T follicular helper cell (primary cell): ENCODE measurements at places on chromosomes 5 and 9.

DNA sequence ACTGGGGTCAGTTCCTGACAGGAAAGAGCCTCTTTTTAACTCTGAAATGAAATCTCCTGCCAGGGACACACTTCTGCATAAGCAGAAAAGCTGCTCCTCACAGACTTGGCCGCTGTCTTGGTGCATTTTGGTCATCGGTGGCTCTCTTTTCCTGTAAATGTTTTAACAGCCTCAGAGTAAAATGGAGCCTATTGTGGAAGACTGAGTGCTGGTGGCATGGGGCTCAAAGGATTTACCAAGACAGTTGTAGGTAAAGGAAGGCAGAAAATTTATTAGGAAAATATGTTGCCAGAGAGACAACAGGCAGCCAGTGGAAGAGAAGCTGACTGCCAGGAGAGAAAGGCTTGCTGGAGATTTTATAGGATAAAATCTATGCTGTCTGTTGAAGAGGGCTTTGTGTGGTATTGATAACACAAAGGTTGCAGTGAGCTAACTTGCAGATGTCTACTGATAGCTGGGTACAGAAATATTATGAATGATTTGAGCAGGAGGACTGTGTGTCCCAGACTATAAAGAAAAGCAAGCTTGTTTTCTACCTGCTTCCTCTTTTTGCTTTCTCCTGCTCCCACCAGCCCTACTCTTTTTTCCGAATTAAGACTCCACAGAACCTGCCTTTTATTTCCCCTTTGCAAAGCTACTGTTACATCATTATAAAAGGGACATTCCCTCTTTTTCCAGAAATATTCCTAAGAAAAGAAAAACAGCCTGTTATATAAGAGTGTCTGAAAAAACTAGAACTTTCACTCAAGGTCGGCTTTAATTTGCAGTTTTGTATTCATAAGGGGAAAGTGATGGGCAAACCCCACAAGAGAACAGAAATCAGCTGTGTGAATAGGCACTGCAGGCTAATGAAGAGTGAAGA is 27.9 kb upstream of the IFNA14 start:
- no peak for DNase-seq

DNA sequence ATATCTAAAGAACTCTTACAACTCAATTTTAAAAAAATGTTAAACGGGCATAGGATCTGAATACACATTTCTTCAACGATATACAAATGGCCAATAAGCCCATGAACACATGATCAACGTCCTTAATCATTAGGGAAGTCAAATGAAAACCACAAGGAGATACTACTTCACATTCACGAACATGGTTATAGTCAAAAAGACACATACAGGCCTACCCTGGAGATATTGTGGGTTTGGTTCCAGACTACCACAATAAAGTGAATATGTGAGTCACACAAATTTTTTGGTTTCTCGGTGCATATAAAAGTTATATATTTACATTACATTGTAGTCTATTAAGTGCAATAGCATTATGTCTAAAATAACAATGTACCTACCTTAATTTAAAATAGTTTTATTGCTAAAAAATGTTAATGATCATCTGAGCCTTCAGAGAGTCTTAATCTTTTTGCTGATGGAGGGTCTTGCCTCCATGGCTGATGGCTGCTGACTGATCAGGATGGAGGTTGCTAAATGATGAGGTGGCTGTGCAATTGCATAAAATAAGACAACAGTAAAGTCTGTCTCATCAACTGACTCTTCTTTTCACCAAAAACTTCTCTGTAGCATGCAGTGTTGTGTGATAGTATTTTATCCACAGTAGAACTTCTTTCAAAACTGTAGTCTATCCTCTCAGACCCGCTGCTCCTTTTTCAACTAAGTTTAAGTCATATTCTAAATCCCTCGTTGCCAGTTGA is 15.1 kb downstream of the AK3 start:
- no peak for DNase-seq

DNA sequence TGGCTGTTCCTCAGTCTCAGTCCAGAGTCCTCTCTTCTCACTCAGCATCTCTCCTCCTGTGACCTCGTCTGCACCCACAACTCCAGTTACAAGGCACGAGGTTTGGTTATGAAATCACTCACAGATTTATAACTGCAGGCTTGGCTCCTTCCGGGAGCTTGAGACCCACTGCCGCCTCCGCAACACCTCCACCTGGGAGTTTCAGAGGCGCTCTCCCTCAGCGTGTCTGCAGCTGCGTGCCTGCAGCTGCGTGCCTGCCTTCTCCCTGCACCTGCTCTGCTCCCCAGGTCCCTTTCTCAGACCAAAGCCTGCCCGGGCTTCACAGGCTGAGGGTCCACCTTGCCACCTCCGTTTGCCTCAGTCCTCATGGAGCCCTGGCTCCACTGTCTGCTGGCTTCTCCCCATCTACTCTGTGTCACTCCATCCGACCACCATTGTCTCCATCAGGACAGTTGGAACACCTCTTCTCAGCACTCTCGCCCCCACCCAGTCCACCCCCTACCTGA is 51.5 kb downstream of the HRH2 start:
- DNase-seq = no peak

- DNase-seq = no peak
These were observed 17.8 kb downstream of the SLC38A9 start for GRCh38 chr5:55694152-55694830.

GRCh38 chr5:158413122-158413680 is 554.3 kb upstream of the CLINT1 start:
- no peak for DNase-seq

DNA sequence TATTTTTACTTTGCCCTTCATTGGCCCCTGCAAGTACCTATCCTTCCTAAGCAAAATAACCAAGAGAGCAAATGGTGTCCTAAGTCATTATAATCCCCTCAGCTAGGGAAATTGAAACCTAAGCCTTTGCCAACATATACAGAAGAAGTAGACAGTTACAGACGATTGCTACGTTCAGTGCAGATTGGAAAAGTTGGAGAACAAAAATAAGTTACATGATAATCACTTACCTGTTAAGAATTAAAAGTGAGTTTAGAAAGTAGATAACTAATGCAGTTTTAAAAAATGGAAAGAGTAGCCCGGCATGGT is 244.8 kb downstream of the MPDZ start:
- no peak for DNase-seq

DNA sequence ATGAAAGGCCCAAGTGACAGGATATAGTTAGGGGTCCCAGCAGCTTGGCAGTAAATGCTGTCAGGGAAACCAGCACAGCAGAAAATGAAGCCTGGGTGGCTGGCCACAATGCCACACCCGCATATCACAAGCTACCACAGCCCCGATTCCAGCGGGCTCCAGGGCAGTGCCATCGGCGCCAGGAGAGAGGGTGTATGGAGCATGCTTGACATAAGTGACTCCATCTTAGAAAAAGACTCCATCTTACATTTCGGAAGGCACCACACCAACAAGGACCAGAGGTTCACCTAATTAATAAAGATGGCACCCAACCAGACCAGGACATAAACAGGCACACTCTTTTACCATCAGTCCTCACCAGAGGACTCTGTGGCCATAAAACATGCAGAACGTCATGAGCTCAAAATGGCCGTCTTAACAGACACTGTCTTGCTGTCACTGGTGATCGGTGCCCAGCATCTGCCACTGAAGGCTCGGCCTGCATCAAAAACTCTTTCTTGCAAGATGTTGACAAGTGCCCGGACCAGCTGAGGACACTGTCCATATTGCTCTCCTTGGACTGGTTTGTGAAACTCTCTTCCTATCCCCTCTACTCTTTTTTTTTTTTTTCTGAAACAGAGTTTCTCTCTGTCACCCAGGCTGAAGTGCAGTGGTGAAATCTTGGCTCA is 67.4 kb upstream of the SPIN1 start:
- no peak for DNase-seq

DNA sequence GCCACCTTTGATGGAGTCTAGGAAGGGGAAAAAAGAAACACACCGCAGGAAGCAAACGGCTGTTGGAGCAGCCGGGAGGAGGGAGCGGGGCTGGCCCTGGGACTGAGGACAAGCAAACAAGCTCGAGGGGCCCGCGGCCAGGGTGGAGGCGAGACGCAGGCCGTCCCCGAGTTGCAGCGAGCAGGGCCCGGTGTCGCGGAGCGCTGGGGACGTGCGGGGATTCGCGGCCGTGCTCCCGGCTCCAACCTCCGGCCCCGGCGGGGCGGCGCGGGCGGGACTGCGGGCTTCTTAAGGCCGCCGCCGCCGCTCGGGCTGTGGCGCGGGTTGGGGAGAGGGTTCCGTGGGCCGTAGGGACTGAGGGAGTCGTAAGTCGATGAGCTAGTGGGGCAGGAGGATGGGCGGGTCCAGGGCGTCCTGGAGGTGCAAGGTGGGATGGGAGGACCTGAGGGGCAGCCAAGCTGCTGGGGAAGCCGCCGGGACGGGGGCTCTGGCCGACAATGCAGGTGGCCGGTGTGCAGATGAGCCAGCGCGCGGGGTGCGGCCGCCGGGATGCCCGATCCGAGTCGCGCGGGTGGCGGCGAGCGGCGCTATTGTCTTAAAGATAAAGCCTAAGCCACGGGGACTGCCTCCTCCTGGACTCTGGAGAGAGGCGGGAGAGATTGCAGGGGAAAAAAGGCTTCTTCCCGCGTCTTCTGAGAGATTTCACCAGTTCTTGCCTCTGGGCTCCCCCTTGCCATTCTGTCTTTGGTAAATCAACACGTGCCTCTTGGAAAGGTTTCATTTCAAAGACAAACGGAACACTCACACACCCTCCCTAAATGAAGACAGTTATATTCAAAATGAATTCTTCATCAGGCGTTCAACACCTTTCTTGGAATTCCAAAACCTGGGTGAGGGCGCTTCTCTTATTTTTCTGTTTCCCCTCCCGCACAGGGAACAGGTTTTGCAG is 1.6 kb upstream of the HAPLN1 start:
- DNase-seq = no peak

- no peak for DNase-seq
These were observed 10.2 kb downstream of the FBXO10 start for GRCh38 chr9:37565661-37566618.

DNA sequence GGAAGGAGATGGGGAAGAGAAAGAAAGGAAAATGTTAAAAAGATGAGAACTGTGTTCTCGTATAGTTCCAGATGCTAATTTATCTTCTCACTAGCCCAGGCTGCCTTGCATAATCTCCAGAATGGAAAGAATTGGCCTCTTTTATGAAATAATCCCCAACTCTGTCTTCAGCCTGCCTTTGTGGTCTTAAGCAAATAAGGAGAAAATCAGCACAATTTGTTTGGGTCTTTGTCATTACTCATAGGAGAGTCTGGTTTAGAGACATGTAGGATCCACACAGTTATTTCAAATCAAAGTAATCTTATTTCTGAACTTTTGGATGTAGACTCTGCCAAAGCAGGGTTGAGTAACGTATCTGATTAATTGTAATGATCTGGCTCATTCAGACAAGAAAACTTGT is 50.7 kb upstream of the CAMK4 start:
- no peak for DNase-seq

GRCh38 chr5:664994-665360 is 28.2 kb downstream of the TPPP start:
- DNase-seq = no peak

DNA sequence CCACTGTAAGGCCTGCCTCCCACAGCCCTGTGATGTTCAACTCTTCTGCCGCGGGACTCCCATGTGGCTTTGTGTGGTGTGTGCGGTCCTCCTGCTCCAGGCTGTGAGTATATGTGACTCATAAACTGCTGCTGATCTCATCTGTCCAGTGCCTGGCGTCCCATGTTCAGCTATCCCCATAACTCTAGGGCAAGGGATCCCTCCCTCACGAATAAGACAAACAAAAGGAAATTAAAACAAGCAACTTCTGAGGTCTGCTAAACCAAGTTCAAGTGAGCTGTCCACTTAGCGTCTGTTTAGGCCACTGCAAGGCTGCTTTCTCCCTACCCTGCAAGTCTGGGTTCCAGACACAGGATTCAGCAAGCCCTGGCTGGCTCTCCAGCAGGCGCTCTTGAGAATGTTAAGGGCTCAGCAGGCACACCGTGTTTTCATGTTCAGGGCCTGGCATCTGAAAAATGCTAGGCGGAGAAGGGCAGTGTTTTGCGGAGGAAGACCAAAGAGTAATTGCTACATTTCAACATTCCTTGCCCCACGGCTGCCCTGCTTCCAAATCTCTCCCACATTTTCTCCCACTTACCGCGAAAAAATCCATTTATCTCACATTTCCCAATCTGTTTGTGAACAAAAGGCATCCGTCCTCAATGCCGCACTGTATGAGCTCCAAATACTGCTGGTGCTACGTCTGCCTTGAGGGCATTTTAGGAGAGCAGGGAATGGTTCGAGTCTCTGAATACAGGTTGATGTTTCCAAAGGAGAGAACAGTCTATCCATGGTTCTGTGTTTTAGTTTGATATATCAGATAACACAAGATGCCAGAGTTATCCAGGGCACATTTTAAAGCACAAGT is 280.2 kb downstream of the SEMA5A start:
- DNase-seq = no peak

GRCh38 chr9:134545543-134546245 is 95.9 kb upstream of the COL5A1 start:
- no peak for DNase-seq

- no peak for DNase-seq
These were observed 7.3 kb downstream of the VLDLR start for GRCh38 chr9:2628919-2629318.
